ENCODE measurements at places on chromosomes 1 and 21. TPM values are rescaled to one million over a fixed set of nuclear protein-coding genes. Genes with fewer than 3 reads are reported as not detected.

DNA sequence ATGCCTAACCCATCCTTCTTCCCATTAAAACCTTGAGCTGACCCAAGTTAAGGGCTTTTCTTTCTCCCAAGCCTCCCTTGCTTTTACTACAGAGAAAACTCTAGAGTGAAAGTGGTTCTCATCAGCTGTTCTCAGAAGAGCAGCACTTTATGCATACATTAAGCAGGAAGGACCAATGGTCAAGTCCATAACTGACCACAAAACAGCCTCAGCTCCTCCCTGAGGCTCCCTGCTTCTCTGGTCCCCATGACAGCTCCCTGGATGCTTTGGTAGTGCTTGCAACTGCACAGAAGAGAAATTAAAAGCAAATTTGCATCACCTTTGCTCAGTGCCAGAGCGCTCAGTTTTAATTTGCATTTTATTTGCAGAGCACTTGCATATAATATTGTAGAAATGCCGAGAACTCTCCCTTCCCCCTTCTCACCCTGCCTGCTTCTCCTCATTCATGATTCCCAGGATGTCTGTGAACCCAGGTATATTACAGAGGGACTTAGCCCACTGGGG is 56.1 kb downstream of the LMX1A start:
- no peak for DNase-seq

DNA sequence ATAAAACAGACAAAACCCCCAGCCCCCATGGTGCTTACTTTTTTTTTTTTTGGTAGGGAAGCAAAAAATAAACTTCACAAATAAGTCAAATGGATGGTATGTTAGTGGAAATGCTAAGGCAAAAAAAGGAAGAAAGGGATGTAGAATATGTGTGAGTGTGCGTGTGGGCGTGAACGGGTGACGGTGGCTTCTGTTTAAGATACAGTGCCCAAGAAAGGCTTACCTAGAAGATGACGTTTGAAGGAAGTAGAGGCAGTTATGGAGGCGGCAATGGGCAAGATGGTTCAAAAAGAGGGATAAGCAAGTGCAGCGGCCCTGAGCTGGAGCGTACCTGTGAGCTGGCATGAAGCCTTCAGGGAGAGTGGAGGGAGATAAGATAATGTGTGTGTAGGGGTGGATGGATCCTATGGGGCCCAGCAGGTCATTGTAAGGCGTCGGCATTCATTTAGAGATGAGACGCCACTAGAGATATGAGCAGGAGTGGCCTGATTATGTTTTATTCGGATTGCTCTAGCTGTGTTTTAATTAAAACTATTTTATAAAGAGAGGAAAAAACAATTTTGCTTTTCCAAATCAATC is 19.9 kb downstream of the LEPR start:
- no peak for DNase-seq

DNA sequence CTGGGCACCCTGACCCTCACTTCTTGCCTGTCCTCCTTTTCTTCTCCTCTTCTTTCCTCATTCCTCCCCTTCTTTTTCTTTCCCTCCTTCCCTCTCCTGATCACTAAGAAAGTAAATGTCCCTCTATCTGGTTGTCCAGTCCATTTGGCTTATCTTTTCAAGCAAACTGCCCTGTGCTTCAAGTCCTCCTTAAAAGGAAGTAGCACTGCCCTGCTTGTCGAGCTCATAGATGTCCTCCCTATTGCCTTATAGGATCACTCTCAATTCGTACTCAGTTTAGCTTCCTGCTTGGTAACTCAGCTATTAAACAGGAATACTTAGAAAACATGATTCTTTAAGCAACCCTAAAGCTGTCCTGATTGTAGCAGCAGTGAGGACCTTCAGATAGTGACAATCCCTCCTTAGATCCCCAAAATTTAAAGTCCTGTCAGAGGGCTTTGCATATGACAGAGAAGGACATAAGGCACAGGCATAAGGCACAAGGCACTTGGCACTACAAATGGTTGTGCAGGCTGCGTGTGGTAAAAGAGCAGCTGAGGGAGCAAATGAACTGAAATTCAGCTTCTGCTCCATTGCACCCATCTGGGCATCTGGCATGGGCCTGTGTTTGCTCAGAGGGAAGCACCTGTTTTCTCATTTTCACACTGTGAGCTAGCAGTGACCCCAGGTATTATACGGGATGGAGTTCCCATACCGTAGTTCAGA is 26.1 kb upstream of the SLAMF6 start:
- no peak for DNase-seq

- no peak for DNase-seq
Measured at GRCh38 chr1:238439511-238439910, 548.8 kb upstream of the ZP4 start.

DNA sequence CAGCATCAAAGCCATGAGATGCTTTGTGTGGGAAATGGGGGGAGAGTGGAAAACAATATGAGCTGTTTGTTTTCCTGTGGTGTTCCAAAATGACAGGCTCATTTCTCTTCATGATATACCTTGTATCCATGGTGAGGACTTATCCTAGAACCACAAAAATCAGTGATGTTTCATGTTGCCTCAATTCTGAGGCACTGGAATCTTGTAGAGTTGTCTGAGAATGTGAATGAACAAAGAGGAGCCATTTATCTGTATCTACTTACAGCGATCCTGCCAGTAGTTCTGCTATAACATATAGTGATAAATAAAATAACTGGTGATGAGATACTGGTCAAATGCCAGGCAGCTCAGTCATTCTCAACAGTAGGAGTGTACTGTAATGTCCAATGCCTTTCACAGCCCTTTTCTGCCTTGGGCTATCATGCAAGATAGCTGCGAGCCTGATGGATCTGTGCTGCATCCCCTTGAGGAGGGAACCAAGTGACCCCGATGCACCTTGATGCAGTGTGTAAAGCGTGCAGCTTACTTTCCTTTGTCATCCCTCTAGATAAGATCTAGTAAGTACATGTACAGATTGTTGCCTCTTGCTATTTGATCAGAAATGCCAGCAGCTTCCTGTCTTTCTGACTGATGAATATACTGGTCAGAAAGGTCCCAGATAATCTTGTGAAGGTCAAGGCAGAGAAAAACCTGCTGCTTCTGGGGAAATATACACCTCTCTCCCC is 52.8 kb downstream of the SLC44A3 start:
- DNase-seq: no peak

DNA sequence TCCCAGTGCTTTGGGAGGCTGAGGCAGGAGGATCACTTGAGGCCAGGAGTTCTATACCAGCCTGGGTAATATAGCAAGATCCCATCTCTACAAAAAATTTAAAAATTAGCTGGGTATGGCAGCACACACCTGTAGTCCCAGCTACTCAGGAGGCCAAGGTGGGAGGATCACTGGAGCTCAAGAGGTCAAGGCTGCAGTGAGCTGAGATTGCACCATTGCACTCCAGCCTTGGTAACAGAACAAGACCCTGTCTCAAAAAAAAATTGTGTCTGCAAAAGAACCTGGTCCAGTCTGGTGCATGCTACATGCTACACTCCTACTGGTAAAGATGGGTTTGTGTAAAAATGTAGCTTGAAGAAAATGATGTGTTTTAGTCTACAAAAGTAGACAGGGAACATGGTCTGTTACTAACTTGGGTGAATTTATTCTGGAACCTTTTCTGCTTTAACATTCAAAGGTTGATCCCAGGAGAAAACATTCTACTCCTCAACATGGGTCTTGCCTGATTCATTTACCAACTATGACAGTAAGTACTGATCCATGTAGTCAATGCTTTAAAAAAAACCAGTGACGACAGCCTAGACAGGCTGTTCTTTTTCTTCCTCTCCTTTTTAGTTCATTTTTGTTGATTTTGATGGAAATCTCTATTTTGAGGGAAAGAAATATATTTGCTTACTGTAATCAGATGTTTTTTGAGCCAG is 32.7 kb upstream of the ENAH start:
- DNase-seq: no peak

DNA sequence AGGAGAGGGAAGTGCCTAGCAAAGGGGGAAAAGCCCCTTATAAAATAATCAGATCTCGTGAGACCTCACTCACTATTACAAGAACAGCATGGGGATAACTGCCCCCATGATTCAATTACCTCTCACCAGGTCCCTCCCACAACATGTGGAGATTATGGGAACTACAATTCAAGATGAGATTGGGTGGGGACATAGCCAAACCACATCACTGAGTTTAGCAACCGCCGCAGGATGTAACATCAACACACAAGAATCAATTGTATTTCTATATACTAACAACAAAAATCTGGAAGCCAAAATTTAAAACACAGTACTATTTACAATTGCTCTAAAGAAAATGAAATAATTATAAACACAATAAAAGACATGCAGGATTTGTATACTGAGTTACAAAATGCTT is 21.9 kb downstream of the DIRAS3 start:
- no peak for DNase-seq

DNA sequence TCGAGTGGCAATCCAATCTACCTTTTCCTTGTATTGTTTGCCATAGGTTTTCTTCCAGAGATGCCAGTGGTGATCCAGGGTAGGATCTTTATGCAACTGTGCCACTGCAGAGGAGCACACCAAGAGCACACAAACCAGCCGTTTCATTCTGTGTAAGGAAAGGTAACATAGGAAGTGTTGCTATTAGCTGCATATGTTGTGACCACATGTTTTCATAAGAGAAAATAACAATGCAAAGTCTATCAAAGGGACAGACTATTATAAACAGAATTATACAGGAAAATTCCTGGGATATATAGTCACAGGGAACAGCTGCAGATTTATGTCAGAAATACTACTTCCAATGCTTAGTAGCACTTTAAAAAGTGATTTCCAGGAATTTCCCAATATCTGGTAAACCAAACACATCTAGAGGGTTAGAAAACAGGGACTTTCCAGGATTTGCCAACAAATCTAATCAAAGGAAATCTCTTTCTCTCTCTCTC is 919 bp downstream of the CTSS start:
- no peak for DNase-seq

DNA sequence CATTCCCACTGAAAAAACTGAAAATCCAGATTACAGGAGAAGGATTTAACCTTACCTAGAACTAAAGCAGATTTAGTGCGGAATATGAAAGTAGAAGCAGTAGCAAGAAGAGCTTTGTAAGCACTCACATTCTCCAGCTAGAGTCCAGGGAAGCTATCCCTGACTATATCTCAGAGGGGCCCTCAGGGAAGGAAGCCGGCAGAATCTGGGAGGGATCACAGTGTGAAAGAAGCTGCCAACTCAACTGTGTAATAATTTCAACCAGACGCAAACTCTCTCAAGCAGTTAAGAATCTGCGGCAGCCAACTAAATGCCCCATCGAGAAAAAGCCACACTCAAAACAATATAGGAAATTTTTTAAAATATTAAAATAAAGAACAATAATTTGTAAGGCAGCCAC is 163.8 kb downstream of the EIF4G3 start:
- no peak for DNase-seq

- no peak for DNase-seq
Measured at GRCh38 chr1:64601207-64601606, 131.3 kb downstream of the CACHD1 start.

- DNase-seq: no peak
Measured at GRCh38 chr1:43021547-43022474, 63.1 kb upstream of the SLC2A1 start.

DNA sequence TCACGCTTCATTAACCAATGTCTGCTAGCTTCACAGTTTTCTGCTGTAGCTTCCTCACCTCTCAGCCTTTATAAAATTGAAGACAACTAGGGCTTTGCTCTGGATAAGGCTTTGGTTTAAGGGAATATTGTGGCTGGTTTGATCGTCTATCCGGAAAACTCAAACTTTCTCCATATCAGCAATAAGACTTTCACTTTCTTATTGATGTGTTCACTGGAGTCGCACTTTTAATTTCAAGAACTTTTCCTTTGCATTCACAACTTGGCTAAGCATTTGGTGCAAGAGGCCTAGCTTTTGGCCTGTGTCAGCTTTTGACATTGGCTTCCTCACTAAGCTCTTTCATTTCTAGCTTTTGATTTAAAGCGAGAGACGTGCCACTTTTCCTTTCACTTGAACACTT is 12.9 kb downstream of the COA6 start:
- no peak for DNase-seq

DNA sequence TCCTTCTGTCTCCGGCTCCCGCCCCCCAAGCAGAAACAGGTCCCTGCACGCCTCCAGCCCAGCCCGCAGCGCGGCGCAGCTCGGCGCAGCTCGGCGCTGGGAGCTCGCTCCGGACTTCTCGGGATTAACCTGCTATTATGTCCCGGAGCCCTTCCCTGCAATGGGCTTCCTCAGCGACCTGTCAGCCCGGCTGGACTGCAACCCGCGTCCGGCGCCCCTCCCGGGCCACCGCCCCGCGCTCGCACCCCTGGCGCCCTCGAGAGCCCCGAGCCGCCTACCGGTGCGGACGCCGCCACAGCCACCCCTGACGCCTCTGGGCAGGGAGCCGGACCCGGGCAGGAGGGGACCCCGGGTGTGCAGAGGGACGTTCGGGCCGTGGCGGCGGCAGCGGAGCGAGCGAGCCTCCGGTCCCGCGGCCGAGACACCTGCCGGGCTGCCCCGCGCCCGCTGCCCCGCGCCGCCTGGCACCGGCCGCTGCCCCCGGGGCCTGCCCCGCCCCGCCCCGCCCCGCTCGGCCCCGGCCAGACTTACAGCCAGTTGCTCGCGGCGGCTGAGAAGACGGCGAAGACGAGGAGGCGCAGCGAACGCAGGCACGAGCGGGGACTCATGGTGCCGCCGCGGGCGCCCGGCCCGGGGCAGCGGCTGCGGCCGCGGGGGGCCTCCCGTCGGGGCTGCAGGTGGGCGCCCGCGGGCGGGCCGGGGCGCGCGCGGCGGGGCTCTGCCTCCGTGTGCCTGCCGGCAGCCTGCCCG is 407 bp downstream of the WNT4 start:
- no peak for DNase-seq

The WNT2B gene
- 0.33 TPM for total RNA-seq

The TNFSF4 gene
- total RNA-seq: 1.6 TPM

The OLFML2B gene
- total RNA-seq: not detected

The CELA2A gene
- total RNA-seq: not detected

The ICOSLG gene
- total RNA-seq: 5.8 TPM

The ZNF697 gene
- total RNA-seq: not detected

The IL23R gene
- total RNA-seq: not detected

The TRABD2B gene
- not detected for total RNA-seq

The ALPL gene
- total RNA-seq: not detected

The AUNIP gene
- total RNA-seq: not detected

The CD34 gene
- not detected for total RNA-seq

The CFHR1 gene
- total RNA-seq: not detected
